ENCODE measurements at places on chromosomes 6 and 20.

GRCh38 chr6:32937230-32937633, 3.6 kb downstream of the HLA-DMB start:
- DNase-seq, result no peak

DNA sequence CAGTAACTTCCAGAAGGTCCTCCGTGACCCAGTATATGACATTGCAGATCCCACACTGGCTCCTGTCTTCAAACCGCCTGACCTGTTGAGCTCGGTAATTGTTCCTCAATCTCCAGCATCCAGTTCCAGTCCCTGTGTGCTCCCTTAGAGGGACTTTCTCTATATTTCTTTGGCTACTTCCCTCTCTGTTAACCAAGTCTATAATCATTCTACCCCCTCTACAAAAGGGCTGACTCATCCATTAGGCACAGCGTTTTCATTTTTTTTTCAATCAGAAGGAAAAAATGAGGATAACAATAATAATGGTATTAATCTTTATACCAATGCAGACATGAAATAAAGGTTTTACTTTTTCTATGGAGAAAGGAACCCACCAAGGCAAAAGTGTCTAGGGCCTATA, 69.3 kb downstream of the FAM229B start:
- no peak for DNase-seq

DNA sequence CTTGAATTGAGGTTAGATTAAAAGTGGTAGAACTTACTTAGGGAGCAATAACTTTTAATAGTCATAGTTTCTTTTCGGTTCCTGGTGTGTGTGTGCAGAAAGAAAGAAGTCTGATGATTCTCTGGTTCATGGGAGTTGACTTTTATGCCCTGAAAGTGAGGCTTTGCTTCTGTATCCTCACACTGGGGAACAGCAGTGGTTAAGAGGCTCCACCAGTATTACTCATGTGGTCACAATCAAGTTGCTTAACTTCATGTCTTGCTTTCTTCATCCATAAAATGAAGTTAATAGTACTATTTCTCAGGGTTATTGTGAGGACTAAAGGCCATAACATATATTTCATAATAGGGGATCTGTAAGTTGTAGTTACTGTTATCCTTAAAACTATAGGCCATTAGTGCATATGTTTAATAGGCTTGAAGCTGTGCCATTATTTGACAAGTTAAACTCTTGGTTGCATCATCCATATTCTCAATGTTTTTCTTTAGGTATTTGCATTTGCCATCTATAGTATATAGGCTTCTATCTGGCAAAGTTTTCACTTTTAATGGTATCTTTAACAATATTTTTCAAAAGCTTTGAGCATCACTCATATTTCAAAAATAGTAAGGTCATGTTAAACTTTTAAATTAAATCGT, 262.4 kb downstream of the PLCB1 start:
- DNase-seq, result no peak

DNA sequence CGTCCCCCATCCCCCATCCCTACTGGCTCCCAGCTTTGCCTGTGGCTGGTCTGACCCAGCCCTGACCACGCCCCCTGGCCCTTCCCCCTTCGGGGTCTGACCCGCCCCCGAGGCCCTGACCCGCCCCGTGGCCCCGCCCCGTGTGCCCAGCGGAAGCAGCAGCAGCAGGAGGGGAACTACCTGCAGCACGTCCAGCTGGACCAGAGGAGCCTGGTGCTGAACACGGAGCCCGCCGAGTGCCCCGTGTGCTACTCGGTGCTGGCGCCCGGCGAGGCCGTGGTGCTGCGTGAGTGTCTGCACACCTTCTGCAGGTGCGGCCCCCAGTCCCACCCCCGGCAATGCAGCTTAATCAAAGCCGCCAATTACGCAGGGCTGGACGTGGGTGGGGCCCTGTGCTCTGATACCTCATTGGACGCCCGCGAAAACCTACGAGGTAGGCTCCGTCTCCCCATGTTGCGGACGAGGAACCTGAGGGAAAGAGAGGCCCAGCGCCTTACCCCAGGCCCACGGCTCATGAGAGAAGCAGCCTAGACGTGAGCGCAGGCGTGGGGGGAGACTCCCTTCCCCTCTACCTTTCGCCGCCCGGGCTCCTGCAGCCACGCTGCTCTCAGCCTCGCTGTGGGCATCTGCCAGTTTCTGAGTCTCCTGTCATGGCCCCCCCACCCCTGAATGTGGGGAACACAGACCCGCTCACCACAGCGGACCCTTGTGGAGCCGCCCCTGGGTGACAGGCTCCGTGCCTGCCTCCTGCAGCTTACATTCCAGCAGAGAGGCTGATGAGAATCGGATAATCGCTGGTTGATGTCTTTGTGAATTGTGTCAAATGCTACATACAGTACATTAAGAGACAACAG, 12.8 kb downstream of the RBCK1 start:
- DNase-seq, result no peak

DNA sequence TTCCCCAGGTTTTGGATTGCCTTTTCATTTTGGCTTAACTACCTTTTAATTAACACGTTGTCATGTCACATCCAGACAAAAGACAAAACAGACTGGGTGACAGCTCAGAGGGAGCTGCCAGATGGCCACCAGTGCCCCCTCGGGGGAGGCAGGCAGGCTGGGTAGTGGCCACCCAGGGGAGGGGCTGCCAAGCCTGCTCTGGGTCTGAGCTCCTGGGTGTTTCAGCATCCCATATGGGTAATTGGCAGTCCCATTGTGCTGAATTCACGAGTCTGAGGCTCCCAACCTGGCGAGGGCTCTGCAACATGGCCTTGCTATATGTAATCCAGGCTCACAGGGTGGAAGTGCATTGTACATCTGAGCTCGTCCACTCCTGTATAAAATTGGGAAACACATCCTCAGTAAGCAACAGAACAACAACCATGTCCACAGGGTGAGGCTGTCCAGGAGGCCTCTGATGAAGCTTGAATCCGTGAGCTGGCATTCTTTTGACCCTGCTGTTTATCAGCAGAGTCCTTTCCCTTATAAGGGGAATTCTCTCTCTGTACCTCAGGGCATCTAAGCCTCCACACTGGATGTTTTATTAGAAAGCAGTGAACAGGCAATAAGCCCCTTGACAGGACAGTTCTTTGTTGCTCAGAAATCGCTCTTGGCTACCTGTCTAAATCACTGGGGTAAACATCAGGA, 111.7 kb upstream of the SLC22A23 start:
- DNase-seq, result no peak

DNA sequence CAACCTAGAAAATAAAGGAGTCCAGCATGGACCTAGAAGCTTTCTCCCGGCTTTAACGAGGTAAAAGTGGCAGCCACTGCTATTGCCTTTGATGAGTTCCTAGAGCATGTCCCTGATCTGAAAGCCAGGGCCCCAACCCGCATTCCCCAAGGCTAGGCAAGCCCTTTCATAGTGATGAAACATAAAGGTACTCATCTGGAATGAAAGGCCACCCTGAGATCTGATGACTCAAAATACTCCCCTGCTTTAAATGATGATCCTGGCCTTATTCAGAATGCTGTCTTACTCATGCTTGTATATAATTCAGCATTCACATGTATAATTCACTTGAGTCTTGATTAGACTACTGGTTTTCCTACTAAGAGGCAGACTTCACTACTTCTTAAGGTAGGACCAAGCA, 21.3 kb downstream of the TTPAL start:
- no peak for DNase-seq

DNA sequence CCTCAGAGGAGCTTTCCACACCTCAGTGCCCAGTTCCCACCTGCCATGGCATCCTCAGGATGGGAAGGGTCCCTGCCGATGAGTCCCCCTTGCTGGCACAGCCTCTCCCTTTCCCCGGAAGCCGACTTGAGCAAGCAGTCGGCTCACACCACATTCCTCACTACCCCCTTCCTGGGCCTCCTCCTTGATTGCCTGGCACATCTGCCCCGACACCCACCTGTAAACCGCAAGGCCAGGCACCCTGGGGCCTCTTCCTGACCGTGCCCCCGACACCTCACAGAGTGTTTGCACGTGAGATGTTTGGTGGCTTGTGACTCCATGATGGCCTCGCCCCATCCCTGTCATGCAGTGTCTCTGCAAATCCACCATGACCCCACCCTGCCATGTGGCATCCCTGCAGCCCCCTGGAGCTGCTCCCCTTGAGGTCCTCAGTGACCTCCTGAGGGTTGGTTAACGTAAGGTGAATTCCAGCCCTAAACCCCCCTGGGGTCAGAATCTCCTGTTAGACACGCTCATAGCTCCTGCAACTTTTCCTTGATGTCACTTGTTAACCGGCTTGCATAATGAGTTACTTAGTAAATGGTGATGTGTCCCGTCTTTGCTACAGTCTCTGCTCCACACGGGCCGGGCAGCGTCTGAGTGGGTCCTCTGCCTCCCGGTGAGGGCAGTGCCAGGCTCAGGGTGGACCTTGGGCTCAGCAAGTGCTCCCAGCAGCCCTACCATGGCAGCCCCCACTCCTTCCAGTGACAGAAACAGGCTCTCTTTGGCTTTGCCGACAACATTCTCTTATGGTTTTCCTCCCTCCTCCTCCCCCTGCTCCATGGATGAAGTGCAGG, 115.9 kb upstream of the FRMD1 start:
- no peak for DNase-seq

DNA sequence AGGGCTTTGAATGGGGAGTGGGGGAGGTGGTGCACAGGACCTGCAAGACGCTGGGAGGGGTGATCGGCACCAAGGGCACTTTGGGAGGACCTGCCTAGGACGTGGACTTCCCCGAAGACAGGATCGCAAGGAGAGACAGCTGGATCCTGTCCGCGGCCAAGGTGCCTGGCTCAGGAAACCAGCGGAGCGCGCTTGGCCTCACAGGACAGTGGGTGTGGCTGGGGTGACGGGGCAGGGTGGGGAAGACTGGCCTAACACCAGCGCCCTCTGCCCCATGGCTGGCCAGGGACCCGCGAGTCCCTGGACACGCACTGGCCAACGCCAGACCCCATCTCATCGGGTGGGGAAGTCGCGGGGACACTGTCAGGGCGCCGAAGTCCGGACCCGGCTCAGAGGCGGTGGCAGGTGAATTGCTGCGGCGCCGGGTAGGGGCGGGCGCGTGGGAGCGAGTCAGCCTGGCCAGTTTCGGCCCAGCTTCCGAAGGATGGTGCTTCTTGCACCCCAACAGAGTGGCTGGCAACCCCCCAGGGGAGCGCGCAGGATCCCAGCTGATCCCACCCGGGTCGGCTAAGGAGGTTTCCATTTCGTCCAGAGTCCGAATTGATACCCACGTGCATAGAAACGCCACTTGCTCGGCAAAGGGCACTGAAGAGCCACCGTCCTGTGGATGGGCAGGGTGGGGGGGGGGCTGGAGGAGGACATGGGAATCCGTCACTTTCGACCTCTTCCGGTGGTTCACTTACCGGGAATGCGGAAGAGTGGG, 785 bp upstream of the THBD start:
- DNase-seq, result no peak

- no peak for DNase-seq
These were observed 165.6 kb downstream of the ALDH8A1 start for GRCh38 chr6:134784336-134784735.

DNA sequence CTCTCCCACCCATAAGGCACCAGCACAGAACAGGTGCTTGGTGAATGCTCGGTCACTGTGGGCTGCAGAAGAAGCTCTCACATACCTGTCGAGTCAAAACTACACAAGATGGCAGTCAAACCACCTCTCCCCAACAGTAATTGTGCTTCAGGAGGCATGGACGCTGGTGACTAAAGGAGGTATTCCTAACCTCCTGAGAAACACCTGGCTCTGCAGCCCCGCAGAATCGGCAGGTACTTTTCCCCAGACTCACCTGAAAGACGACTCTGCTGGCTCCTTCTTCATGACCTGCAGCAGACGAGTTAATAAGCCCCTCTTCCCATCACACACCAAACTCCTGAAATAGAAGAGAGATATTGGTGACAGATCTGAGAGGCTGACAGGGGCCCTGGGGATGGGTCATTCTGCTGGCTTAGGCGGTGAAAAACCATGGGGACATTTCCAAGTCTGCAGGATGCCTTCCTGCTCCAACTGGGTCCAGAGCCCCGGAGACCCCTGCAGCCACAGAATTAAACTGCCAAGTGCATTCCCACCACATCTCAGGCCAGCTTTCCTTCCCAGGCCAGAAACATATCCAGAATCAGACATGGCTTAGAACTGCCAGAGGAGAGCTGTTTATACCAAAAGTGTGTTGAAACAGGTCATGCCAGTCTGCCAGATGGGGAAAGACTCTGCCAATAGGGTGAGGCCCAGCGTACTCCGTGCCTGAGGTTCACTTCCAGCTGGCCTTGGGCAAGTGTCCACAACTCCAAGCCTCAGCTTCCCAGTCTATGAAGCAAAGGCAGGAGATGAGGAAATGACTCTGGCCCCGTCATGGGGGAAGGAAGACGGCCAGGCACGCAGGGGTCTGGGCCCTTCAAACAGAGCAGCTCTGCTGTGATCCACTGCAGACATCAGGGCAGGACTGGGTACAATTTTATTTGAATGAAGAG, 53.0 kb downstream of the MYH7B start:
- no peak for DNase-seq

GRCh38 chr6:44653761-44654218, 266.3 kb downstream of the CDC5L start:
- no peak for DNase-seq

DNA sequence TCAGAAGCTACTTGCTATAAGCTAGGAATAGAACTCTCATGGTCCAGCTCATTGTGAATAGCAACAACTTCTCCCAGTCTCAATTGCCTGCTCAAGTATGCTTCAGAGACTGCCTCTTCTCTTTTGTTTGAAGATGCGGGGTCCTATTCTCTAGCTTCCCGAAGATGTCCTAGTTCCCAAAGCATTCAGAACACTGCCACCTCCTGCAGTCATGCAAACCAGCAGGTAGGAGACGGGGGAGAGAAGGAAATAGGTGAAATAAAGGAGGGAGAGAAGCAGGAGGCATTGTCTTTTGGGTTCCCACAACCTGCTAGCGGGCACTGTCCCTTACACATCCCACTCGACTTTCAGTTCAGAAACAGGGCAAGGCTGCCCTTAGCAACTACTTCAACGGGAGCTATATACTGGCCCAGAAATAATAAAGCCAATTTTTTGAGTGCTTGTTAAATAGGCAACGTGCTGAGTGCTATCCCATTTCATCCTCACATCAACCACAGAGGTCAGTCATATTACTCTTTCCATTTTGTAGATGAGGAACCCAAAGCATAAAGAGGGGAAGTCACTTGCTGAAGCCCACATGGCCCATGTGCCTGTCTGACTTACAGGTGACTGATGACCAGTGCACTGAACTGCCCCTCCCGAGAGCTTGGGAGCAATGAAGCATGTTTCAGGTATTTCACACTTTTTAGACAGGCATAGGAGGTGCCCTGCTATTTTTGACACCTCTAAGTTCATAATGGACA, 61.9 kb upstream of the ATXN1 start:
- no peak for DNase-seq

DNA sequence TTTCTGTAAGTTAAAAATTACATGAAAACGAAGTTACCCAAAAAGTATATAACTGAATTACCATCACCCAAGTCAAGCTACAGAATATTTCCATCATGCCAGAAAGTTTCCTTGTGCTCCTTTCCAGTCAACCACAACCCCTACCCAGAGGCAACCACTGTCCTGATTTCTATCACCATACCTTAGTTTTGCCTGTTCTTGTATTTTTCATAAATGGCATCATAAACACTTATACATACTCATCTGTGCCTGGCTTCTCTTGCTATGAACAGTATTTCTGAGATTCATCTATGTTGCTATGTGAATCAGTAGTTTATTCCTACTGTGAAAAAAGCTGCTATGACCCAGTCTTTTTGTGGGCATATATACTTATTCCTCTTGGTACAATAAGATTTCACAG, 7.4 kb downstream of the FKBP5 start:
- no peak for DNase-seq
